Hepatic stellate cell (primary cell): ENCODE measurements at places on chromosomes 5 and 9.

- DNase-seq: no peak
Measured at GRCh38 chr5:122965111-122965510, 71.4 kb downstream of the PPIC start.

DNA sequence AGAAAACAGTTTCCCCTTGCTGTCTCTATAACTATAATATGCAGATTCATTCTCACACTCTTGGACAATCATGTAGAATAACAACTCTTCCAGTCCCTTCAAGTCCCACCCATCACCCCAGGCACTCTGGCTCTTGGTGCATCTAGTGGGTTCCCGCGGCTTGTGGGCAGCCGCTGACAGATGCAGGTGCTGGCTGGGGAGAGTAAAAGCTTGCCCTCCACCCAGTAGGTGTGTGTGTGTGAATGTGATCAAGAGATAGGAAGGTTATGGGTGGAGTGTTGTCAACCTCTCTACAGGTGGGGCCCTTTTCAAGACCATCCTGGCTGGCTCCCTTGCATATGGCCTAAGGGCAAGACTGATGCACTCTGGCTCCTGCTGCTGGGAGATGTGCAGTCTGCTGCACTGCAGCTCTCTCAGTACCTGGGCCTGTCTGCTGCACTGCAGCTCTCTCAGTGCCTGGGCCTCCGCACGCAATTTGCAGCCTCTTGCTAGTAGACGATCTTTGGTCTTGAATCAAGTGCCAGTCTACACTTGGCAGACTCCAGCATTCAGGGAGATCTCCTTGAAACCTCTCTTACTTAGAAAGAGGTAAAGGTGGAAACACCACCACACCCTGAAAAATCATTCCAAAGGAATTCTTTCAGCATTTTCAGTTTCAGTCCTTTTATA is 189.7 kb upstream of the GDNF start:
- DNase-seq: no peak

DNA sequence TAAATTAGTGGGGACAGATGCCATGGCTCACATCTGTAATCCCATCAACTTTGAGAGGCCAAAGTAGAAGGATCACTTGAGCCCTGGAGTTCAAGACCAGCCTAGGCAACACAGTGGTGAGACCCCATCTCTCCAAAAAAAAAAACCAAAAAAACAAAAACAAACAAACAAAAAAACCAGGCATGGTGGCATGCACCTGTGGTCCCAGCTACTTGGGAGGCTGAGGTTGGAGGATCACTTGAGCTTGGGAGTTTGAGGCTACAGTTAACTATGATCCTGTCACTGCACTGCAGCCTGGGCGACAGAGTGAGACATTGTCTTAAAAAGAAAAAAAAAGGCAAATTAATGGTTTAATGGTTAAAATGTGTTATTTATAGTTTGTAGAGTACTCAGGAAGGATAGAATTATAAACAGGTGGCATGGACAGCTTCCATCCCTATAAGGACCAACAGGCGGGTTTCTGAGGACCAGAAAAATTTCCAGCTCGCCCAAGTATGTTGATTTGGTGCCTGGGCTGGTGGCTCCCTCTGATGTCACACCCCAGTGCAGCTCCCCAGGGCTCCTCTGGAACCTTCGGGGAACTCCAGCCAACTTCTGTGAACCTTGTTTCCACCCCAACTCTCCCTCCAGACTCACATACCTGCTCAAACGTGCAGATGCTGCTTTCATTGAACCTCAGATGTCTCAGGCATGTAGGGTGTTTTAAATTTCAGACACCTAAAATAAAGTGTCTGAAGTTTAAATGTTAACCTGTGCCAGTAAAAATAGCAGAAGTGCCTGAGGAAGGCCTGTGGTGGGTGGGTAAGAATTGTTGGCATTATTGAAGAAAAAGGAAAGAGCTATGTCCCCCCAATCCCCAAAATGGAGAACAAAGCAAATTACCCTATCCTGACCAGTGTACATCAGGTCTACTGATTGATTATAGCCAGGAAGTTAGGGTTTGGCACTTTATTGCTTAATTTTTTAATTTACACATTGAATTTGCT is 69.0 kb downstream of the TRIO start:
- DNase-seq: no peak

DNA sequence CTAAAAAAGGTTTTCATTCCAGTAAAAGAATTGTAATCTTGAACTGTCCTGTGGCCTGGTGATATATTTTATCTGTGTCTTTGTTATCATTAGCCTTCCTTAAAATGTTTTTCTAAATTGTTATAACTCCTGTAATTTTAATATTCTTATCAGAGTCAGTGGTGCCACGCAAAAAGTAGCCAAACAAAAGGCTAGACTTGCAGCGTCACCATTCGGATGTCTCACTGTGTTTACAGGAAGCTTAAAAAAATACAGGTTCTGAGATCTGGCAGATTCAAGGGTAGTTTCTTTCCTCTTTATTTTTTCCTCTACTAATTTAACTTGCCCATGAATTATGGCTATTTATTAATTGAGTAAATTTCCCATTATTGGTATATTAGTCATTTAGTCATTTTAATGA is 362.3 kb downstream of the MAT2B start:
- no peak for DNase-seq

- DNase-seq: no peak
Measured at GRCh38 chr5:148748702-148749392, 77.6 kb upstream of the ADRB2 start.

DNA sequence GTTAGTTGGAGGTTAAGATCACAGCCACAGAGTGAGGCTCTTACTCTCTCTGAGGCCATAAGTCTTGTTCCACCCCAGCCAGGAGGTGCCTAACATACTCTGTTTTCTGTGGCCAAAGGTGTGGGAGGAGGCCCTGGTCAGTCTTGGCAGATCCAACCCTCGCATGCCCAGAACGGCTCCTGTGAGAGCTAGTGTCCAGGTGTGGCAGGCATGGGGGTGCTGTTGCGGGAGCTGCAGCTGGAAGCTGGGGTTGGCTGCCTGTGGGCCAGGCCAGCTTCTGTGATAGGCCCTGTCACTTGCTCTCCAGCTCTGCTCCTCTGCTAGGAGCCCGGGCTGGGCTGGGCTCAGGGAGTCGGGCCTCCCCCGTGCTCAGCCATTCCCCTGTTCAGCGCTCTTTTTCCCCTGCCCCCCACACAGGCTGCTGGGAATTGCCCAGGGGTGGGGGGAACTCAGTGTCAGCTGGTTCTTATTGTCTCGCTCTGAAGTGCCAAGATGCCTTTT is 31.6 kb downstream of the IER5L start:
- DNase-seq: no peak

GRCh38 chr9:37293664-37294524 is 128.6 kb upstream of the GRHPR start:
- DNase-seq: no peak

GRCh38 chr5:173774271-173774761 is 113.8 kb upstream of the CPEB4 start:
- DNase-seq: no peak

GRCh38 chr9:38339087-38339486 is 53.4 kb upstream of the ALDH1B1 start:
- peak; percentile 20 for DNase-seq

DNA sequence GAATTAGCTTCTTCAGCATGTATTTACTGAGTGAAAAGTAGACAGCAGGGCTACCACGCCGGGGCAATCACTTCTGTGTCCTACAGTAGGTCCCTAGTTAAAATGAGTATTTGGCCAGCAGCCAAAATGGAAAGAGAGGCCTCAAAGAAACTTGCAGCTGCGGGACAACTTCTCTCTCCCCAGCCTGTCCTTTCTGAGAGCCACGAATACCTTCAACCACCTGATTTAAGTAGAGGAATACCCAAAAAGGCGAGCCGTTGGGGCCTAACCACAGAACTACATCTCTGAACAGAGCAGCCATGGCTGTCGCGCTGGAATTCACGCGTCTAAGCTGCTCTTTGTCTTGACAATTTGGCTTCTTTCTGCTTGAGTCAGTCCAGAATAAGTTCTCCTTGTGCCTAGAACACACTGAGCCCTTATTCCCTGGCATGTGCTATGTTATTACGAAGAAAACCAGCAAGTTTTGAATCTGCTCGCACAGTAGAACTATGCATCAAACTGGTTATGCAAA is 43.8 kb upstream of the GOLPH3 start:
- DNase-seq: no peak

- no peak for DNase-seq
Measured at GRCh38 chr9:134196911-134197310, 32.5 kb upstream of the RNU6ATAC start.

GRCh38 chr5:143262393-143263174 is 140.9 kb downstream of the NR3C1 start:
- peak; percentile 32 for DNase-seq

DNA sequence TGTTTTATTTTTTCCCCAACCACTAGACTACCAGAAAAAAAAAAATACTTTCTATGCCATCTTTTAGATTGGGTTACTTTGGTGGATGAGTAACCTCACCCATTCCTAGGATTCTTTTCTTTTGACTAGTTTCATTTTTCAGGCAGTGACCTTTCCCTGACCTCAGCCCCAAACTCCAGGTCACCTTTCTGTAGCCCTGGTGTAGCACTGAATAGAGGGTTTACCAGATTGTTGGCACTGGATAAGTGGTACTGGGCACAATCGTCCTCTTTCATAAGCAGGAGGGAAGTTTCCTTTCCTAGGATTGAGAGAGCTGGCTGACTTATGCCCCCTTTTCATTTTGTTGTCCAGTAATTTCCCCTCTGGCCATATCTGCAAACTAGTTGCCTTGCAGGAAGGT is 169.4 kb upstream of the TMEM161B start:
- no peak for DNase-seq

DNA sequence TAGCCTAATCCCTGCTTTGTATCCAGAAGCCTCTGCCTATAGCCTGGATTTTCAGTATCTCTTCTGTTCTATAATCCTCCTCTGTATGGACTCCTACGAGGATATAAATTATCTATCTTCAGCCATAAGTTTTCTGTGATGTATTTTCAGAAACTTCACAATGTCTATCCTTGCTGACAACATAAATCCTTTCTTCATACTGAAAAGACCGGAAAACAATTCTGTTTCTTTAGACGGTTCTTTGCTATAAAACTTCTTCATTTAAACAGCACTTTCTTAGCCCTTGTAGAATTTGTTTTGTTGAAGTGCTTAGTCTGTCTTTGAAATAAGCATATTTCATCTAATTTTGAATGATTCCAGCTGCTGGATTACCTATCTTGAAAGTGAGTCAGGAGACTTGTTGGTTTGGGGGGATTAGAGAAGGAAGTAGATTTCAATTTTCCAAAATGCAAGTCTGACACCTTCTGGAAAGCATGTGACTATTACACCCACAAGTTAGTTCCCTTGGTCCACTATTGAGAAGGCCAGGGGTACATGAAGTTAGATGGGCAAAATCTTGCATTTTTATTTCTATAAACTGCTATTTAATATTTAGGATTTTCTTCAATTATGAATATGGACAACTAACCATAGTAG is 96.3 kb upstream of the RANBP3L start:
- DNase-seq: no peak

GRCh38 chr9:99516657-99517049 is 294.6 kb downstream of the SEC61B start:
- DNase-seq: no peak

DNA sequence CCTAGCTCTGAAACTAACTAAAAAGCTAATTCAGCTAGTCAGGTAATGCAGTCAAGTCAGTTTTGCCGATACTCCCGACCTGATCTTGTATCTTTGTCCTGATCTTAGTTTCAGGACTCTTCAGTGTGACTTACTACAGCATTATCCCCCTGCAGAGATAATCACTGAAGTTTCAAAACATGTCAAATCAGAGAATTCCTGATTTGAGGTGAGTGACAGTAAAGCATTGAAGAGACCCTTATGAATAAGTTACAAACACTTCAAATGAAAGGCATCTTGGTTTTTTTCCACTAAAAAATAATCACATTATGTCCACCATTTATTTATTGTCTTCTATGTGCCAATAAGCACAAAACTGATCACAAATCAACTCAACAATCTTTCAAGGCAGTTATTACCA is 47.6 kb downstream of the BAAT start:
- no peak for DNase-seq

- DNase-seq: no peak
Measured at GRCh38 chr9:128469070-128469469, 13.3 kb downstream of the ODF2 start.

DNA sequence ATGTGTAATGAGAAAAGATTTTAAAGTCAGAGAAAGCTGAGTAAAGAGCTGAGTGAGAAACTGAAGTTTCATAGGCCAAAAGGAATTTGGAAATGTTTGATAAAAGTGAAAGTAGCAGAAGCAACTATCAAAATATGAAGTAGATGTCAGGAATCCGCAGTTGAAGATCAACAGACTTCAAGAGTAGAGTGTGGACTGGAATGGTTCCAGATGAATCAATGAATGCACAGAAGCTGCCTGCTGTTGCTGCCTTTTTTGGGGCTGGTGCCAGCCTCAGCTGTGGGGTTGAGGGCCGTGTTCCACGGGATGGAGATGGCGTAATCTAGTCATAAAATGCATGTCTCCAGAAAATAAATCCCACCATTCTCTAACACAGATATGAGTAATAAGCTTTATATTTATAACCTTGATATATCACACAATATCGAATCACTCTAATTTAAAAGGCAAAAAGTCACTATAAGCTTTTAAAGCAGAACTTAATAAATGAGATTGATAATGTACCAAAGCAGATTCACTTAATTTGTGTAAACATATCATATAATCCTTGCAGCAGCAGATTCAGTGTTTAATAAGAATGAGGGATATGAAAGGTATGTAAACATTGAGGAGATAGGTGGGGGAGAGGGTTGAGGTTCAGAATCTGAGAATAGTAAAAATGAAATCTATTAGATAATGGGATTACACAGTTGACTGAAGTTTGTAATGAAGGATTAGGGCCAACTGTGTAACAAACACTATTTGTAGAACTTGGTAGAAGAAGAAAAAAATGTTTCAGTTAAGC is 652.3 kb upstream of the FTMT start:
- peak; percentile 7 for DNase-seq

- DNase-seq: no peak
Measured at GRCh38 chr9:35951736-35952135, 6.2 kb downstream of the OR2S2 start.

DNA sequence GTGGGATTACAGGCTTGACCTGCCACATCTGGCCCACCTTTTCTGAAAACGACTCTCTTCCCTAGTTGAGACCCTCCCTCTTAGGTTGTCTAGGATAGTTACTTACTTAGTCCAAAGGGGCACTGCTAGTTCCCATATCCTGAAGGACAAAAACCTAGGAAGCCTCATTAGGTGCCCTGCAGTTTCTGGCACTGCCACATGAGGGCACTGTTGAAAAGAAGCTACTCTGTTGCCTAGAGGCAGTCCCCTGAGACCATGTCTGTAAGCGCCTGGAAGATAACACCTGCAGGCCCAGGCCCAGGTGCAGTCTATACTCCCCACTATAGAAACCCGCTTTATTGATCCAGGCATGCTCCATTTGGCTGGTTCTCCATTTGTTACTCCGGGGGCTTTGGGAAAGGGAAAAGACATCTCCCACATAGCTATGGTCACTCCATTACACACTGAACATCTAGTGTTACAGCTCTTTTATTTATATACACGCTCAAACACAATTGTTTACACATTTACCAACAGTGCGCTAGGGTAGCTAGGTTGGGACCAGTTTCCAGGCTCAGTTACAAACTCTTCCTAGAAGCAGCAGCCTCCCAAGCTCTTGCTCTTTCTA is 73.4 kb upstream of the PPARGC1B start:
- no peak for DNase-seq
